ENCODE measurements at places on chromosomes 16 and 17. TPM values are rescaled to one million over a fixed set of nuclear protein-coding genes. Genes with fewer than 3 reads are reported as not detected.

Gene KRT33A
- not detected for total RNA-seq

Gene PRRT2
- 5.4 TPM for total RNA-seq

Gene HOXB8
- total RNA-seq = 0.27 TPM

Gene RASD1
- 37.1 TPM for total RNA-seq

Gene LRRC75A
- 17.5 TPM for total RNA-seq

Gene NACA2
- total RNA-seq = 0.85 TPM

Gene PRAC2
- total RNA-seq = not detected

Gene GAST
- not detected for total RNA-seq

Gene IRX3
- 42.1 TPM for total RNA-seq

Gene ZNF276
- total RNA-seq = 12.2 TPM

Gene ZNF747
- total RNA-seq = 6.0 TPM

Gene SOX8
- 13.6 TPM for total RNA-seq

Gene SOCS1
- total RNA-seq = 42.1 TPM

Gene CDR2L
- total RNA-seq = 10.6 TPM

Gene TRAF4
- total RNA-seq = 79.8 TPM

Gene HBQ1
- 1.9 TPM for total RNA-seq

Gene YBX2
- total RNA-seq = 2.1 TPM

Gene SOX15
- 2.3 TPM for total RNA-seq

Gene CRYBA1
- 0.54 TPM for total RNA-seq

Gene KLHL36
- 18.5 TPM for total RNA-seq

Gene FOXN1
- total RNA-seq = not detected

Gene DDX52
- 26.3 TPM for total RNA-seq

Gene MT1H
- total RNA-seq = not detected

Gene BEAN1
- total RNA-seq = 11.3 TPM

Data from motor neuron (in vitro differentiated cells).